ENCODE measurements at places on chromosomes 7 and 10.

DNA sequence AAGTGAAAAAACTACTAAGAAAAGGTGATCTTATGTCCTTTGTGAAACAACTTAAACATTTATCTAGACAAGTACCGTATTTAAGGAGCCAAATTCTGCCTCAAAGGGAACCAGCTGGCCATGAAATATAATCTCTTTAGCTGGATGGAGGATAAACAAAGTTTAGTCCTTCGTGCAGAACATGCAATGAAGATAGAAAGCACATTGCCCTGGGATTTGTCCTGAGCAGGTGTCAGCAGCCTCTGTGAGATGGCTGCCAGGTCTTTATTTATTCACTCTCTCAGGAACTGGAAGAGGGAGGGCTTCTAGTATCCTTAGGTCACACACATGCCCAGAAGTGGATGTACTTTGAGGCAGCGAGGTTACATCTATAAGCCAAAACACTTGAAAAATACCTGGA is 57.4 kb upstream of the CASD1 start:
- no peak for DNase-seq

- peak; percentile 39 for DNase-seq
Measured at GRCh38 chr7:102721-103120, 89.7 kb upstream of the FAM20C start.

GRCh38 chr10:89389254-89389653 is 3.2 kb upstream of the IFIT1 start:
- peak; percentile 57 for DNase-seq

- DNase-seq = peak; percentile 33
Measured at GRCh38 chr10:52229291-52229931, 84.7 kb upstream of the DKK1 start.

DNA sequence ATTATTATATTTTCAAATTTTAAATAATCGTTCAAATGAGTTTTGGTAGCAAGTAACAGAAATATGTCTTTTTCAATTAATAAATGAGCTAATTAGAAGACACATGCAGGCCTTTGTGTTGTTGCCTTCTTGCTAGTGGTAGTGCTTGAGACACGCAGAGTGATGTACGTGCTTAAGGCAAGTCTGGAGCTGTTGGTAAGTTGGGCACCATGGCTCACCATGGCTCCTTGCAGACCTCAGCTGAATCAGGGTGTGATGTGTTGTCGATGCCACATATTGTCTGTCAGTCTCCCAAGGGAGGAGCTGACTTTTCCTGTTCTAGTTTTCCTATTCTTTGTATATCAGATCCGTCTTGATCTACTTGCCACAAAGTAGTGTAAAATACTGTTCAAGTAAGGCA is 8.3 kb downstream of the CDK14 start:
- DNase-seq = no peak

GRCh38 chr10:49009199-49009979 is 69.7 kb upstream of the LRRC18 start:
- DNase-seq = no peak

DNA sequence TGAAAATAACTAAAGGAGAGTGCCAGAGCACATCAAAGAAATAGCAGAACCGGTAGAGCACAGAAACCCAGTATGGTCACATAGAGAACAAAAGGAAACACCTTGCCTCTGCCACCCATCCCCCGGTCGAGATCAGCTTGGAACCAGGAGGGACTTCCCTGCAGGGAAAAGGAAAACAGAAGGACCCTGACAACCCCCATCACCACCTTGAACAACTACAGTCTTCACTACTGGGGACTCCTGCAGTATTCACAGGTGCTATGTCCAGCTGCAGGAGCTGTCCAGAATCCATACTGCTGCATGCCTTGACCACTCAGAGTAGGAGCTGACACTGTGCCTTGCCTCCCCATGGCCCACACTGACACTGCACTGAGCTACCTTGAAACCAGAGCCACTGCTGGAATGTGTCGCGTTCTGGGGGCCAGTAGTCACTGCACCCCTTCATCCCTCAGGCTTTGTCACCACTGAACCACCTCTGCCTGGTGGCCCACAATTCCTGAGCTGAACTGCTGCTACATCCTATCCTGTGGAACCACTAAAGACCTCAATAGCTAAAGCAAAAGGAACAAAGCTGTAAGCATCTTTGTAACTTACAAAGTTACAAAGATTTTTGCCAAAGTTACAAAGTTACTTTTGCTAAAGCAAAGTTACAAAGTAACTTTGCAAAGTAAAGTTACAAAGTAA is 66.8 kb downstream of the TRIL start:
- DNase-seq = no peak

DNA sequence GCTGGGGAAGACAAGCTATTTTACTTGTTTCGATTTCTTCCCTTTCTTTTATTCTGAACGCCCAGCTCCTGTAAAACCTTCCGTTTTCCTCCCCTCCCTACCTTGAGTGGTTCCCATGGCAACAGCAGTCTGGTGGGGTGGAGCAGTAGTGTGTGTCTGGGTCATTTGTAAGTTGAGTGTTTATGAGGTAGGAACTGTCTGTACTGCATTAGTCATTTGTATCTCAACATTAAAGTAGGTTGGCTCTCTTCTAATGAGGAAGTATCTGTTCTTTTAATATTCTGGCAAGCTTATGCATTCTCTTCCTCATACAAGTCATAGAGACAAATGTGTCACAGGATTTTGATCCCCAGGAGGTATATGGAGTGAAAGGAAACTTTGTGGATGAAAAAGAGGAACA is 85.3 kb upstream of the CCDC6 start:
- peak; percentile 27 for DNase-seq

GRCh38 chr7:110264288-110264687 is 826.6 kb upstream of the LRRN3 start:
- DNase-seq = no peak
